Activated CD4-positive, alpha-beta T cell treated with anti-CD3 and anti-CD28 coated beads for 4 hours (primary cell): ENCODE measurements at places on chromosomes 13 and 19.
A peak's percentile ranks its signal among the peaks of the same experiment; 100 is the strongest.

DNA sequence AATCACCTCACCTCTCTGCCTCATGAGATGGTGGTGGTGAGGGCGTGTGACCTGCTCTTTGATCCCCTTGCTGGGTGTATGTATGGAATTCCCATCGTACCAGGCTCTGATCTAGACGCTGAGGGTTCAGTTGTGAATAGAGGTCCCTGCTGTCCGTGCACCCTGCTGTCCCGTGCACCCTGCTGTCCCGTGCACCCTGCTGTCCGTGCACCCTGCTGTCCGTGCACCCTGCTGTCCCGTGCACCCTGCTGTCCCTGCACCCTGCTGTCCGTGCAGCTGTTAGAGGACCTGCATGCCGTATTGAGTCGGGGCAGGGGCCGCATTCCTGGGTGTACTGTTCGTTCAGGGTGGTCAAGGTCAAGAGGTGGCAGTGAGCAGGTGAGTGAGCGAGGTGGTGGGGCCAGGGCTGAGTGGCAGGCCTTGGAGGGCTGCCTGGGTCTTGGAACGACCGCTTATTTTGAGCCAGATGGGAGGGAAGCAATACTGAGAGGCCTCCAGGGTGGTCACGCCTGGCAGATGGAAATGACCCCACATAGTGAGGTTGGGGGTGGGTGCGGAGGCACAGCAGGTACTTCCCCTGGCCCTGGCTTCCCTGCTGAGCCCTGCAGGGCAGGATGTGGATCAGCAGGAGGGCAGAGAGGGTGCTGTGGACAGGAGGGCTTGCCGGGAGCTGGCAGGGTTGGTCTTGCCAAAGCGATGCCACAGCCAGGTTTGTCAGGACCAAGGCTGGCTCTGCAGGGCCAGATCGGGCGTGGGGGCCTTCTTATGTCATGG lies 4.6 kb upstream of the EPN1 start:
- DNase-seq = no peak

DNA sequence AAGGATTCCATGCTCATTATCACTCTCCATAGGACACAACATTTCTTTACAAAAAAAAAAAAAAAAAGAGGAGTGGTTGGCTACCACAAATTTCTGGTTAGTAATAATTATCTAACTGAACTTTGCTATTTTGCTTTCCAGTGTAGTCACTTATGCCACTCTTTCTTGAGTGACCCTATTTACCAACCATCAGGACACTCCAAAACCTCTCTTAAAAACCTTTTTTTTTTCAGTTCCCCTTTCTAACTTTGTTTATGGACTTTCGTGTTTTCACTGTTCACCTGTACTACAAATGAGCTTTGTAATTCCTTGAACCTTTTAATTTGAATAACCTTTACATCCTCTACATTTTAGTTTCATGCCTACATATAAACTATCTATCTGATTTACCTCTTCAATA lies 686.5 kb upstream of the PCDH9 start:
- no peak for DNase-seq

DNA sequence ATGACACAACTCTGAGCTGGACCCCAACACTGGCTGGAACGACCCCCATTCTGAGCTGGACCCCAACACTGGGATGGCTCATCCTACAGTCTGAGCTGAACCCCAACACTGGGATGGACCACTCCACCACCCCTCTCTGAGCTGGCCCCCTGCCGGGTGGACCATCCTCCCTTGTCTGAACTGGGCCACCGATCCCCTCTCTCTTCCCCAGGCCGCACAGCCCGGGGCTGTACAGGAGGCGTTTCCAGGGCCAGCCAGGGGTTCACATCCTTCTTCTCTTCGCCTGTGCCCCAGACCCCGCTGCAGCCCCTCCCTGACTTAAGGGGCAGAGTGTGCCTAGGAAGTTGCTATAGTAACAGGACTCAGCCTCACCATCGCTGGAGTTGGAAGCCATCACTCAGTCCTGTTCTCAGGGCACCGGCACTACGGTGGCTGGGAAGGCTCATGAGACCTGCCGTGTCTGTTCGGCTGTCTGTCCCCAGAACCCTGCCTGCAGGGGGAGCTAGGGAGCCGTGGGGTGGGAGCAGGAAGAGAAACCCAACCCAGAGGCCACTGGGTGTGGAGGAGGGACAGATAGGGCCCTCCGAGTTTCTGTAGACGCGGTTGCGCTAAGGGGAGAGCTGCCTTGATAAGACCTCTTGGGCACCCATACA lies 3.7 kb downstream of the PRKACA start:
- peak; percentile 35 for DNase-seq

- DNase-seq = no peak
These were observed 6.3 kb downstream of the GRAMD1A start for GRCh38 chr19:35006342-35006998.

DNA sequence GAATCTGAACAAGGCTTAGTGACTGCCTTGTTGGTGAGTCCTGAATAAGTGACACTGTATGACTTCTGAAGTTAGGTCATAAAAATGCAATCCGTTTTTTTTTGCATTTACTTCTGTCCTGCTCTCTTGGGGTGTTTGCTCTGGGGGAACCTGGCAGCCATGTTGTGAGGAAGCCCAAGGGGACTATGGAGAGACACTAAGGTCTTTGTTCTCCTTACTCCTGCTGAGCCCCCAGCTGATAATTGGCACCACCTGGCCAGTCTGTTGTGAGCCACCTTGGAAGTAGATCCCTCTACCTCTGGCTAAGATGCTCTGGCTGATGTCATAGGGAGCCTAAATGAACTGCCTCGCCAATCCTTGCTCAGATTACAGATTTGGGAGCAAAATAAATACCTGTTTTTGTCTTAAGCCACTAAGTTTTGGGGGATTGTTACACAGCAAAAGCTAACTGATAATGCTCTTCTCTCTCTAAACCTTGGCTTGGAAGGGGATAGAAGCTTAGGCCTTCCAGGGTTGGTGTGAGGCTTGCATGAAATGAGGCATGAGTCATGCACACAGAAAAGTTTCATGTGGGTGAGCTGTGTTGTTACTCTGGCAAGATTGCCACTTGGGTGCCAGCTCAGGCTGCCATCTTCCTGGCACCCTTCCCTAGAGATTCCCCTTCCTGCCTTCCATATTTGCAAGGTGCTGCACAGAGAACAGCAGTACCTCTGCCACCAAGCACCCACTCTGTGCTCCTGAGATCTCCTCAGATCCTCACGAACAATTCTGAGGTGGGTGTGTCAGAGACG lies 10.1 kb downstream of the TUBB4A start:
- DNase-seq = no peak
